ELF-1 (cell line): ENCODE measurements at places on chromosomes 7 and 10.

- no peak for DNase-seq
These were observed 36.2 kb downstream of the RAMP3 start for GRCh38 chr7:45193828-45194227.

DNA sequence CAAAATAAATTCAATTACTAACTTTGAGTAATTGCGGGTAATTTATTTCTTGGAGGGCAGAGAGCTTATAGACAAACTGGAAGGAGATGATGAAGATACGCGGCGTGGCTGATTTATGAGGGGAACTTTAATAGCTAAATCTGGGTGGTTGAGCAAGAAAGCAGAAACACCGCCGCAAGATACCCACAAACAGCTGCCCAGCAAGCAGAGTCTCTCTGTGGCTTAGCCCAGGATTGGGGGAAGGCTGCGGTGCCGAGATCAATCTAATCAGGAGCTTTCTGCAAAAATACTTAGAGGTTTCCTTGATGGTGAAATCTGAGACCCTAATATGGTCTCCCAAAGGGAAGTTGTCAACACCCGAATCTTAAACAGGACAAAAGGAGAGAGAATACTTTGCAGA, 94.9 kb upstream of the MGMT start:
- DNase-seq = no peak

DNA sequence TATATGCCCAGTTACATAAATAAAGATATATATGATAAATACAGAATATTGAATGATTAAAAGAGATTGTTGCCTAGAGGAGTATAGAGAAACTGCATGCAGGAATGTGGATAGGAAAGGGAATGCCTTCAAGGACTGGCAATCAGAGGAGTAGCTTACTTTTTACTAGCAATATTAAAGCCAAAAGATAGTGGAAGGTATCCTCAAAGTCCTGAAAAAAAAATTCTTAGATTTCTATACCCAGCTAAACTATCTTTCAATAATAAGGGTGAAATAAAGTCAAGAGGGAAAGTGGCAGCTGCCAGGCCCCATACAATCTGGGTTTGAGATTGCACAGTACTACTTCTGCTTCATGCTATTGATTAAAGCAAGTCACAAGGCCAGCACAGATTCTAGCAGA, 733.2 kb downstream of the GATA3 start:
- no peak for DNase-seq

- DNase-seq = no peak
These were observed 6.1 kb upstream of the CREB5 start for GRCh38 chr7:28406192-28406591.

- DNase-seq = no peak
These were observed 386.0 kb downstream of the KIF20B start for GRCh38 chr10:90087197-90088023.

GRCh38 chr7:67432536-67433234, 436.1 kb downstream of the TYW1 start:
- DNase-seq = no peak

GRCh38 chr7:114715907-114716306, 206.0 kb upstream of the MDFIC start:
- no peak for DNase-seq

GRCh38 chr7:138658889-138659288, 42.3 kb downstream of the SVOPL start:
- DNase-seq = peak; percentile 79

DNA sequence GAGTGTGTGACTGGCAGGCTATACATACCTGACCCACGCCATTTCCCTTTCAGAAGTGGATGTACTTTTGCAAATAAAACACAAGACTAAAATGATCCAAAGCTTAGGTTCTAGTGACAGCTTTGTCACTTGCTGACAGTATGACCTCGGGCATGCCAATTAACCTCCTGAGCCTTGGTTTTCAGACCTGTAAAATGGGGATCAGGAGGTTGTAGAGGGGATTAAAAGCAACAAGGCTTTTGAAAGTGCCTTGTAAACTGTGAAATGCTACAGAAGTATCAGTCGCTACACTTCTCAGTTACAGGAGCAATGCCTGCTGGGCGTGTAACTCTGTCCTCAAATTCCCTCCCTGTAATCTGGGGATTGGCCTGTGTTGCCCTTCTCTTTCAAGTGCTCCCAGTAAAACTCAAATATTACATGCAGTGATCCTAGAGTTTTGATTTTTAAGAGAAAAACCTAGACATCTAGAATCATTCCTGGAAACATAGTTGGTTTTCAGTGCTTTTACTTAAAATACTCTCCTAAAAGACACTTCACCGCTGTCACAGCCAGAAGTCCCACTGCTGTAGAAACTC, 8.8 kb upstream of the GRB10 start:
- DNase-seq = no peak

- DNase-seq = no peak
These were observed 37.7 kb downstream of the MTURN start for GRCh38 chr7:30172451-30172850.

DNA sequence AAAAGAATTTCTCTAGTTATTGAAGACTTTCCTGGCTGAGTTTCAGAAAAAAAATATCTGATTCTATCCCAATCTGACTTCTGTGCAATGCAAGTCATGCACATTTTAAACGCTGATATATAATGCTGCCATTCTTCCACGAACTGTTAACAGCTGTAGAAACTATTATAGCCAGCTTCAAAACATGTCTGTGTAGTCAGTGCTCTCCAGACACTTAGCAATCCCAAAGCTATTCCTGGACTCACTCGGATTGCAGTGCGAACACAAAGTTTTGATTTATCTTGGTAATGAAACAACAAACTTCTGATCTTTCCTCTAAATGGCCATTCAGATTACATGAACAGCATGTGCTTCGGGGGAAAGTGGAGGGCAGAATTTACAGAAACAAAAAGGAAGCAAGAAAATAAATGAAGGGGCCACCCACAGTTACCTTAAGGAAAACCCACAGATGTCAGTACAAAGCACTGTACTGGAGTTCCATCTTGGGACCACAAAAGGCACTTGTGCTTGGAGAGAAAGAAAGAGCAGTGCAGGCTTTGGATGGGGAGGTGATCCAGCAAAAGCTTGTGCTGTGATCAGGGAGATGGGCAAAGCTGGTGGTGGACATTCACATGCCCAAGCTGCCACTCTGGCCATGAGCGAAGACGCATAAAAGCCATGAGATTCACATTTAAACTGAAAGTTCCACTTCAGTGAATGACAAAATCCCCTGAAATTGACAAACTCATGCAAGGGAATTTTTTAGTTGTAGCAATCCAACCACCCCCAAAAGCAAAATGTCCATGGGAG, 32.1 kb upstream of the ADO start:
- no peak for DNase-seq

DNA sequence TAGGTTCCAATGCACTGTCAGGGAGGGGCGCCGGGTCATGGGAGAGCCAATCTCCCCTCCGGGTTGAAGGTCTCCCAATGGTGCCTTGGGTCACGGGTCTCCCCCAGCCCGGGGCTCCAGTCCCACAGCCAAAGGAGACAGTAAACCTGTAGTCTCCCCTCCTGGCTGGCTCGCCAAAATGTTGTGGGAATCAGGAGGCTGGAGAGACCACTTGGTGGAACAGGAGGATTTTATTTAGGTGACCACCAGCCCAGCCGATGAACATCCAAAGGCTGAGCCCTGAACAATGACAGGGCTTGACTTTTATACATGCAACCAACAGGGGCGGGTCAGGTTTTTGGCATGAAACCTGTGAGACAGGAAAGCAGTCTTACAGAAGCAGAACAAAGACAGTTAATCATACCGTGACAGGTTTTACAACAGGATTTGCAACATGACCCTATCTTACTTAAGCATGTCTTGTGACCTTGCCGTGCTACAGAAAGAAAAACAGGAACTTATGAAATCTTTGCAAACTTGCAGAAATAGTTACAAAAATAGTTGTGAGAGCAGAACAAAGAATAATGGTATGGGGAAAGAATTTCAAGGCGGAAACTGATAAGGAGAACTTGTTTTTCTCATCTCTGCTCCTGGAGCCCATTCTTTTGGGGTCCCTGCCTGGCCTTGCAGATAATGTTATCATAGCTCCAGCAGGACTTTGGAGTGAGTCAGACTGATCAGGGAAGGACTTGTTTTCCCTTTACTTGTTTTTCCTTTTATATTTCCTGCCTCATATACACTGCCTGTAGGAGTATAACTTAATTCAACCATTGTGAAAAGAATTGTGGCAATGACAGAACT, 7.1 kb downstream of the ERV3-1 start:
- DNase-seq = no peak

- peak; percentile 90 for DNase-seq
These were observed 63.4 kb upstream of the PLA2G12B start for GRCh38 chr10:73017955-73018480.

GRCh38 chr7:134367956-134368749, 51.4 kb upstream of the SLC35B4 start:
- DNase-seq = no peak

GRCh38 chr7:92631067-92631849, 41.1 kb upstream of the FAM133B start:
- DNase-seq = no peak
